Aorta (tissue), 5 donors: ENCODE measurements at places on chromosomes 2 and 18. TPM values are rescaled to one million over a fixed set of nuclear protein-coding genes. Genes with fewer than 3 reads are reported as not detected.

Gene NT5DC4
- total RNA-seq: not detected

Gene MOCOS
- 1.7 TPM for total RNA-seq

DNA sequence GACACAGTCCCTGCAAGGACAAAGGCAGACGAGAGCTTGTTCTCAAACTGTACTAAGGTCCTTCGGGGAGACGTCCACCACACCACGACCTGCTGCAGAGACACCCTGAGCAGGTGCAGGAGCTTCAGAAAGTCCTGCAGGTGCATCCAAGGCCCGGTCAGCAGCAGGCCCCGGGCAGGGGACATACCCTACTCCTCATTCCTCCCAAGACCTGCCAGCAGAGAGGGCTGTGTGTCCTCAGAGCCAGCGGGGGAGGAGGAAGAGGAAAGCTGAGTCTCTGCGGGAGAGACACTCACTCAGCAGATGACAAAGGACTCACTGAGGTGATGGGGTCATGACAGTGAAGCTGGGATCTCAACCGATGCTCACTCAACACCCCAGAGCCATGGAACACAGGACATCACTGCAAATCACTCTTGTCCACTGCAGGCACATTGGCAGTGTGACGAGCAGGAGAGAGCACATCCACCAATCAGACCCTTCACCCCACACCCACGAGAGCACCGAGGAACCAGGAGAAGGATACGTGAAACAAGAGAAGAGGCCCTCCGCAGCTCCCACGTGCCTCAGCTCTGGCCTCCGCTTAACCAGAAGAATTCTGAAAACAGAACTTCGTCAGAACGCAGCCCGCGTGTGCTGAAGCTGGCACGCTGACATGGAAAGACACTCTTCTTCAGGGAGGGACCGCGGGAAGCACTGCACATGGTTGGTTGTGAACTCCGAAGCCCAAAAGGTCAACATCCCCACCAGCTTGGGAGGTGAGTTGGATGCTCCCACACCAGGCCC is 9.3 kb downstream of the HDAC4 start:
- no peak for DNase-seq
- H3K4me3 ChIP-seq: no peak overlapping the region
- H3K36me3 ChIP-seq: no peaks in the 10 kb centered on the region
- H3K27ac ChIP-seq: no peak overlapping the region
- no peaks in the 10 kb centered on the region for H3K27me3 ChIP-seq

DNA sequence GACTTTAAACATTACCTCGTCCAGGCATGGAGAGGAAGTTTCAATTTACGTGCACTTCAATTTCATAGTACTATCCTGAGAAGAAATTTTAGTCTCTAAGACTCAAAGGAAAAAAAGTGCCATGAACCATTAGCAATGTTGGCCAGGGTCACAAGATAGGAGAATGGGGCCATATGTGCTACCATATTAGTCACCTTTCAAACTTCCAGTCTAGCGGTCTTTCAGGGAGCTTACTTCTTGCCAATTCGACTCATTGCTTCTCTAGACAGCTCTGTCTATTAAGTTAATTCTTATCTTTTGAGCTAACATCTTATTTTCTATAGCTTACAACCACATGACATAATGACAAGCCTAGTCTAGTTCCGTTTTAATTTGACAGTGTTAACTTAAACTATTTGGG is 129.1 kb downstream of the ANKRD44 start:
- no peak overlapping the region for H3K4me3 ChIP-seq
- no peak overlapping the region for H3K27ac ChIP-seq
